NCI-H446 (cell line): ENCODE measurements at places on chromosomes 3 and 15.

DNA sequence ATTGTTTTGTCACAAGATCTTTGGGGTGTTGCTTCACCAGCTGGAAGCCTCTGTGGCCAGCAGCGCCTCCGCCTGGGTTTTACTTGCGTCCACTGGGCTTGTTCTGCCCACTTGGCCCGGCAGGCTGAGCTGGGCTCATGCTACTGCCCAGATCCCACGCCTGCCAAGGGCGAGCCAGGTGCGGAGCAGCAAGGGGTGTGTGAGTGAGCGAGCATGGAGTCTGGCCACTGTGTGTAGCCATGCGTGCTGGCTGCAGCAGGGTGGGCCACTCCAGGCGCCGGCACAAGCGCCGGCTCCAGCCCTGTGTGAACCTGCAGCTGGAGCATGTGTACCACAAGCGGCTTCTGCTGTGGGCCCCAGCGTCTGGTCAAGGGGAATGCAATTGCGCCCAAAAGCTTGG, 416.5 kb upstream of the RGMA start:
- DNase-seq = no peak

GRCh38 chr15:41773332-41773728, 954 bp upstream of the MAPKBP1 start:
- DNase-seq = no peak

GRCh38 chr3:126679318-126679751, 24.4 kb upstream of the TXNRD3 start:
- DNase-seq = peak; percentile 88

- DNase-seq = peak; percentile 50
Observed at GRCh38 chr15:77836121-77836692, 203.5 kb upstream of the LINGO1 start.

- no peak for DNase-seq
Observed at GRCh38 chr3:5384557-5385236, 197.2 kb downstream of the EDEM1 start.

DNA sequence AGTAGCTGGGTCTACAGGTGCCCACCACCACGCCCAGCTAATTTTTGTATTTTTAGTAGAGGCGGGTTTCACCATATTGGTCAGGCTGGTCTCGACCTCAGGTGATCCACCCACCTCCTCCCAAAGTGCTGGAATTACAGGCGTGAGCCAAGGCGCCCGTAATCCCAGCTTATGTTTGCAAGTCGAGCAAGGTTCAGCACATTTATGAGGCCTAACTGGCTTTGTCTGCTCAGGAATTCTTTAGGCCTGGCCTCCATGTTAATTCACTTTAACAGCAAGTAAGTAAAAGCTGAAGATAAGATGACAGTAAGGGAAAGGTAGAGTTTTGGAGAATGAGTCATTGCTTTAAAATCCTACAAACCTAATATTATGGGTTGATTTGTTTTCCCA, 24.6 kb downstream of the SIDT1 start:
- no peak for DNase-seq

GRCh38 chr15:51677021-51677420, 4.3 kb upstream of the SCG3 start:
- no peak for DNase-seq

DNA sequence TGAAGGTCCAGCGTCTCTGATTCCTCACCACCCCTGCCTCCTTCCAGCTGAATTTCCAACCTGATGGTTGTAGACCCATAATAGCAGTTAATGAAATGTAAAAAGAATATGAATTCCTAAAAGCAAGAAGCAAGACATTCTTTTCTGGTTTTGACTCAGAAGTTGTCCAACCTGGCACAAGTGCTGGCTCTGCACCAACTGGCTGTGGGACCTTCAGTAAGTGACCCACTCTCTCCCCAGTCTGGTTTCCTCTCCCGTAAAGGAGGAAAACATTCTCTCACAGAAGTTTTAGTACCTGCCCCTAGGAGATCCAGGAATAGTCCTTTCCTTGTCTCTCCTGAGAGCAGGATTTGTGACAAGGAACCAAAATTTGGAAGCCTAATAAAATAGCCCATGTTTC, 236.9 kb upstream of the TRIM42 start:
- DNase-seq = peak; percentile 59

DNA sequence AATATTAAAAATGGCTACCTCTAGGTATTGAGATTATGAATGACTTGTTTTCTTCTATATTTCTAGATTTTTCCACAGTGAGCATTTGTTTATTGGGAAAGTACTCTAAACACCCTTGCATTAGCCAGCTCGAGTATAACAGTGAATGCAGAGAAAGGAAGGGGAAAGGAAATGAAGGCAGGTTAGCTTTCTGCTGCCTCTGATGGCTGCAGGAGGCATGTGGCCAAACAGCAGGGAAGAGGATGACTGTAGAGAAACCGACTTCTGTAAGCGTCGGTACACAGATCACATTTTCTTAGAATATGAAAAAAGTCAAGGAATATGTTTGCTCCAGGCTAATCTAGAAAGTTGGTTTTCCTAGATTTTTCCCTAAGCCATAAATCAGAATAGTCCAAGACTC, 19.8 kb downstream of the GNB5 start:
- no peak for DNase-seq

- no peak for DNase-seq
Observed at GRCh38 chr3:12197475-12197874, 38.8 kb upstream of the TIMP4 start.

DNA sequence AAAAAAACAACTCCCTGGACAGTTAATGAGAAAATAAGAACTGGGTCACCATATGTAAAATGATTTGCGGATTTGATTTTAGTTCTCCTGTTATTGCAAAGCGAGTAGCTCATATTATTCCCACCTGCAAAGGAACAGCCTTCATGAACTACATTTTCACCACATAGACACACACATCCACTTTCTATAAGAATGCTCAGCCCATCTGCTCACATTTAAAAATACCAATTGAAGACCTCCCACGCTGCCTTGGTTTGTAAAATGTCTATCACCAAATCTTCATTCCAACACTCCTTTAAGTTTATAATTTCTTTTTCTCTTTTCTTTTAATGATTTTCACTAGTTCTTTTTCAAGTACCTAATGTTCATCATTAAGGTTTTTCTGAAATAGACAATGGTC, 148.6 kb downstream of the FGF12 start:
- no peak for DNase-seq

DNA sequence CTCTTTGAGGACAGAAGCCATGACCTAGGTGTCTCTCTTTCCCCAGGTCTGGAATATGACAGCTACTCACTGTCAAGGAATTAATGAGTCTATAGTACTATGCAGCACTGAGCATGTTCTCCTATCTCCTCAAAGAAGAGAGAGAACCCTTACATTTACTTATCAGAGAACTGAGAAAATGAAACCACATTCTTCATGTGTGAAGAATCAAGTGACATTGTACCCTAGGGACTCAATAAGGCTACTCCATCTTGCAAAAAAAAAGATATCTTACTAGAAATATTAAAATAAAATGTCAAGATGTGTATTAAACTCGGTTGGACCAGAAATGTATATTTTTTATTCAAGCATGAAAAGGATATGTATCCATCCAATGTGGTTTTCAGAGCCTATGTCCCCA, 133.2 kb upstream of the COL8A1 start:
- DNase-seq = no peak

DNA sequence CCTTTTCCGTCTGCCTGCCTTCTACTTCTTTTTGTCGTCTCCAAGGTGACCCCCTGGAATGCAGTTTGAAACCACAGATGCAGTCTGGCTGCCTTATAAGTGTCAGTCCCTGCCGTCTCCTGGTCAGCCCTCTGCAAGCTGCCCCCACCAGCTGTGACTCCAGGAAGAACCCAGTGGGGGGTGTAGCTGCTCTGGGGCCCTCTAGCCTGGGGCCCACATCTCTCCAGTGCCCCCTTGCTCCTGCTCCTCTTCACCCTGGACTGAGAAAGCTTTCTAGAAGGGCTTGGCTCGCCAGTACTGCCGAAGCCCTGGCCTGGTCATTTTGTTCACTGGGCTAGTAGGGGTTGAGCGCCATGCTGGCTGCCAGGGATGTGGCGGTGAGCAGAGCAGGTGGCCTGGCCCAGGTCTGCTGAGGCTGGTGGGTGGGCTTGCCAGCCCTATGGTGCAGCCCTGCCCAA, 21.3 kb downstream of the SYNM start:
- no peak for DNase-seq

DNA sequence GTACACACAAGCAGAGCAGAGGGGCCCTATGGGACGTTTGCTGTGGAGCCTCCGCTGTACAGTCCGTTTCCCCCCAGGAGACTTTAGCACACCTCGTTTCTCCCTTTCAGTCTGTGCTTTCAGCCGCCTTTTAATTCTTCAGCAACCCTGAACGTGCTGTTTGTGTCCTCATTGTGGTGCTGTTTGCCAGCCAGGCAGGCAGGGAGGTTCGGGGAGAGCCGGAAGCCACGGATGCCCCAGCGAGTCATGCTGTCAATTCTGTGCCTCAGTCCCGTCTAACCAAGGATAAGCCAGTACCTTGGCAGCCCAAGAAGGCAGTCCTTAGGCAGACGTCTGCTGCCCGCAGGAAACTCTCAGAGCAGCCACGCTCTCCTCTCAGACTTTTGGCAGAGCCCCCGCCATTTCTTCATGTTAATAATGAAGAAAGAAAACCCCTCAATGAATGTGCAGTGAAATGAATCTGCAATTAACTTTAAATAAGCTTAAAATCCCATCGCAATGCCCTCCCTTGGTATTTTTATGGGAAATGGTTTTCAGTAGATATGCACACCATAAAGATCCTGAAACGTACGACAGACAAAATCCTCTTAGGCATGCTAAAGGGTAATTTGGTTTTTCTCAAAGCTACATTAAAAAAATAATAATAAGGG, 158.6 kb downstream of the UACA start:
- DNase-seq = no peak

DNA sequence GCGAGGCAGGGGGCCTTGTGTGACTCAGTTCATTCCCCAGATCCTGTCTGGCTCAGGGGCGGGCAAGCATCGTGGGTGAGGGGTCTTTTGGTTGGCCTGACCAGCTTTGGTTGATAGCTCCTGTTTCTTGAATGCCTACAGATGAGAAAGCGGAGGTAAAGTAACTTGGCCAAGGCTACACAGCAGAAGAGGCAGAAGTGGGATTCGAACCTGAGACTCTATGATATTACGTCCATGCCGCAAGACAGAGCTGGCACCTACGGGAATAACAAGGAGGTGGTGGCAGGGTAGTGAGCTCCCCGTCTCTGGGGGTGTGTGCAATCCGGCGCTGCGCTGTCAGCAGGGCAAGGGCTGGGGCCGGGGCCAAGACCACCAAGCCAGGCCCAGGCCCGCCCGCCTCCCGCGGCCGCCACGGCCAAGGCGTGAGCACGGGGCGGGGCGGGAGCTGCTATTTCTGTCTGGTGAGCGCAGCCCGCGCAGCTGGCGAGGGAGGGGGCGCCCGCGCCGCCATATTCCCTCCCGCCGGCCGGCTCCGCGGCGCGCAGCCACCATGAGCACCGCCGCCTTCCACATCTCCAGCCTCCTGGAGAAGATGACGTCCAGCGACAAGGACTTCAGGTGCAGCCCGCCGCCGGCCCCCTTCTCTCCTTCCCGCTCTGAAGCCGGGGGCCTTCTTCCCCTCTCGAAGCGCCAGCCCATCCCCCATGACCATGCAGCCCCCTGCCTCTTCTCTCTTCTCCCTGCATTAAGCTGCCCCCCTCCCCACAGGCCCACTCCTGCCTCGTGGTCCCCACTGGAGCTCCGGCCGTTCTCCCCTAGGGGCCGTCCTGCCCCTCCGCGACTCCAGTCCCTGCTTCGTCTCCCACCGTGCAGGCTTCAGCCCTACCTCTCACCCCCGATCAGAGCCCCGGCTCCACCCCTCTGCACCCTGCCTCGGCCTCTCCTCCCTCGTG, at the start of gene CAND2:
Gene CAND2, plus strand, starts transcription at position 510 of the 953 bp plus-strand sequence. Its CDS starts 41 bp downstream, at position 551.
- DNase-seq = peak; percentile 15

- no peak for DNase-seq
Observed at GRCh38 chr3:159798951-159799350, 189.7 kb upstream of the IL12A start.

- no peak for DNase-seq
Observed at GRCh38 chr3:28406241-28406640, 57.6 kb upstream of the AZI2 start.

- no peak for DNase-seq
Observed at GRCh38 chr3:131216330-131216729, 165.2 kb upstream of the NUDT16 start.

- no peak for DNase-seq
Observed at GRCh38 chr15:59994888-59995557, 9.1 kb upstream of the FOXB1 start.

GRCh38 chr15:28114114-28114455, 15.0 kb upstream of the OCA2 start:
- no peak for DNase-seq

GRCh38 chr15:51908316-51908715, 63.3 kb downstream of the LEO1 start:
- DNase-seq = no peak

GRCh38 chr15:60673166-60673565, 194.2 kb upstream of the ICE2 start:
- no peak for DNase-seq

- no peak for DNase-seq
Observed at GRCh38 chr15:87728998-87729397, 527.5 kb downstream of the NTRK3 start.

GRCh38 chr3:196517919-196518318, 2.8 kb upstream of the SMCO1 start:
- no peak for DNase-seq
